ENCODE measurements at places on chromosomes 11 and 22. TPM values are rescaled to one million over a fixed set of nuclear protein-coding genes. Genes with fewer than 3 reads are reported as not detected.

The USP35 gene
- 10.8 TPM for total RNA-seq

The KLHL35 gene
- total RNA-seq, result 0.60 TPM

The OR6A2 gene
- not detected for total RNA-seq

The SPON1 gene
- 0.45 TPM for total RNA-seq

The NDUFV1 gene
- total RNA-seq, result 174 TPM

The RSF1 gene
- 58.6 TPM for total RNA-seq

The C11orf86 gene
- total RNA-seq, result not detected

The FOLH1 gene
- not detected for total RNA-seq

The ANO9 gene
- 69.2 TPM for total RNA-seq

The STK33 gene
- 0.18 TPM for total RNA-seq

The UPK3A gene
- total RNA-seq, result not detected

Data from activated CD4-positive, alpha-beta memory T cell treated with anti-CD3 and anti-CD28 coated beads, Interleukin-2, amount 10 ng/mL, durations not matched to agents 7 days and 5 days (primary cell).